ENCODE measurements at places on chromosomes 11 and 22.

- no peak for DNase-seq
These were observed 15.7 kb downstream of the TESMIN start for GRCh38 chr11:68735646-68736045.

- DNase-seq = no peak
These were observed 1776.0 kb downstream of the LRRC4C start for GRCh38 chr11:39683288-39683950.

DNA sequence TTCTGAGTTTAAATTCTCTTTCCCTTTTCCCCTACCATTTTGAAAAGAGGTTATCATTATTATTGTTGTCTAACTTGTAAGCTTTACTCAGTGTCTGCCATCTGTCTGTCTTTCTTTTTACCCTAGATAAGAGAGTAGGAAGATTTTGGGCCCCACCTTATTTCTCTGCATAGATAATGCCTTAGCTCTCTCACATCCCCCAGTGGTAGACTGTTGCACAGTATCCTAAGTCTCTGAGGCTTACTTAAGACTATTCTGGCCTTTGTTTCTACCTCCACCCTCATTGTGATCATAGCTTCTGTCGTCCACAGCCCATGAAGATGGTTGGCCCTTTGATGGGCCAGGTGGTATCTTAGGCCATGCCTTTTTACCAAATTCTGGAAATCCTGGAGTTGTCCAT is 3.6 kb upstream of the OR51L1 start:
- DNase-seq = no peak

- no peak for DNase-seq
These were observed 95.2 kb upstream of the TP53I11 start for GRCh38 chr11:45045683-45046471.

- no peak for DNase-seq
These were observed 15.2 kb downstream of the PHLDB1 start for GRCh38 chr11:118622376-118623268.

DNA sequence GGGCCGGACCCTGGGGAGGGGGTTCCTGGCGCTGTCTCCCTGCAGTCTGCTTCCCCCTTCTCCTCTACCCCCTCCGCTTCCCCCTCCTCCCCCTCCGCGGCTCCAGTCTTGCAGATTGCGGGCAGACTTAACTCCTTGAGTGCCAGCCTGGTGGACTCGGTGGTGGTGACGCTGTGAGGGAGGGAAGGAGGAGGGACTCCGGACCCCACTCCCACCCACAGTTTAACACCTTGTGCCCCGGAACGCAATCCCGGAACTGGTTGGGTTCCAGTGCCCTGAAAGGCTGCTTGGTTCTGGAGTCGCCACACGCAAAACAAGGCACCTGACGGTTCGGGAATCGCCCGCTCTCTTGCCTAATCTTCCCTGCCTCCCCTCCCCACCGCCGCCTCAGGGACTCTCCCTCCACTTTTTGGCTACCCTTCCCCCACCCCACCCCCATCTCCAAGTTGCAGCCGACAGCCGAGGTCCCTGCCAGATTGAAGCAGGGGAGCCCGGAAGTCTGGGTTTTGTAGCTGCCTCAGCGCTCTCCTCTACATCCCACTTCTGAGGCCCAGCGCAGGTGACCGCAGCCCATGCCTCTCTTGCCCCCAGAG is 3.9 kb upstream of the BCL9L start:
- peak; percentile 54 for DNase-seq

- DNase-seq = no peak
These were observed 18.5 kb upstream of the KMT5B start for GRCh38 chr11:68231621-68232020.

GRCh38 chr11:73170140-73170539 is 28.0 kb upstream of the FCHSD2 start:
- DNase-seq = no peak

GRCh38 chr11:19907008-19907579 is 194.5 kb downstream of the NAV2 start:
- DNase-seq = no peak

DNA sequence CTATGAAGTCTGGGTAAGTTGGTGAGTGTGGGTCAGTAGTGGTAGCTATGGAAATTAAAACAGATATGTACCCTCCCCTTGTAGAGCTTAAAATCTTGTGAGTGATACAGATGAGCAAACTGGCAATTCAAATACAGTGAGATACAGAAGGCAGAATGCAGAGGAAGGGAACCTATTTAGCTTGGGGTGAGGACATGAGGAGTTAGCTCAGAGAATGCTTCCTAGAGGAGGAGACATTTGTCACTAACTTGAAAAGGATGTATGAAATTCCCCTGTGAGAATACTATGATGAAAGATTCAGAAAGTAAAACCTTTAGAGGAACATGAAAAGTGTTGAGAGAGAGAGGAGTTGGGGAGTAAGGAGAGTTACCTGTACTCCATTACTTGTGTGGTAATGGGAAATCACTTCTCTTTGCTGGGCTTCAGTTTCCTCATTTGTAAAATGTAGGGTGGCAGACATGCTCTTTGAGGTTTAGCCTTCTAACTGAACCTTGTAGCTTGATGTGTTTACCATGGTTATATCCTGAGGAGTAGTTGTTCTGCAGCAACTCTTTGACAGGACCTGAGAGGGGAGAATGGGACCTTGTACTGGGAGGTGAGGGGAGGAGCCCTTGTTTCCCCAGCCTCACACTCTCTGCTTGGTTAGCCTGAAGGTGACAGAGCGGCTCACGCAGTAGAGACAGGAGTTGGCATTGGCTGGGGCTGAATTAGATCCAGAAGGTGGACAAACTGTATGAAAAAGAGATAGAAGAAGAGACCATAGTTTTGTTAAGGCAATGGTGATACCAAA is 17.9 kb downstream of the SWAP70 start:
- no peak for DNase-seq

DNA sequence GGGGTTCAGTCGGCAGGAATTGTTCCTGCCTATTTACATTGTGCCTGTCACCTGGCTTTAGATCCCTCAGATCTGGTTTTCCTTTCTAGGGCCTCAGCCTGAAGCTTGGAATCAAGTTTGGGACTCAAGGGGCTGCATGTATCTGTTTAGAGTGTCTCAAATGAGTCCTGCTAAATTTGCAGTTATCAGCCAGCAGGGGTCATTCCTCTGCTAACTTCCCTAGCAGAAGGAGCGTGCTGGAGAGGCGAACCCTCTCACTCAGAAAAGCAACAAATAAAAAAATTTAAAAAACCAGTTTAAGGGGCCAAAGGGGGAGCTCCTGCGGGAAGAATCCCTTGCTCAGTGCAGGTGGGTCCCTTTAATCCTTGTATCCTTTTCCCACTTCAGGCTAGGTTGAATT is 1220.2 kb downstream of the JRKL start:
- DNase-seq = no peak

- DNase-seq = no peak
These were observed 2.5 kb downstream of the GNG3 start for GRCh38 chr11:62710001-62710345.

DNA sequence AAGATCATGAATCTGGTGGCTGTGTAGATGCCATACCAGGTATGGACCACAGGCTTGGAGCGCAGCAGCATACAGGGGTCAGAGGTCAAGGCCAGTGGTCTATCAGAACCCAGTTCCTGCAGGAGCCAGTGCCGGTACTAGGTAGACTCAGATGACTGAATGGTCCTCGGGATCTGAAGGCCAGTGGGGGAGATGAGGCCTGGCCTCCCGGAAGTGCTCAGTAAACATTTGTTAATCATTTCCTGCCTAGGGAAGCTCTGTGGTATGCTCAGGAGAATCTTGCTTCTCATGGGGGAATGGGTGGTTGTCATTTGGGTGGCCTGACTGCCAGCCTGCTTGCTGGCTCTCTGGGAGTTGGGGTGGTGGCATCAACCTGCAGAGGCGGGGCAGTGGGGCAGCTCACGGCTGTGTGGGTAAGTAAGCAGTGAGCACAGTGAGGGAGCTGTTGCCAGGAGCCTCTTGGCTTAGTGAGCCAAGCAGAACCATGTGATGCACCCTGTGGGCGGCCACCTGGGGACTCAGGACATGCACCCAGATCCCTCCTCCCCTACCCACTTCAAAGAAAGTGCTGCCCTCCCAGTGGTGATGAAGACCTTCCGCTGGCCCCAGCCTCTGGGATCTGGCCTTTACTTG is 33.0 kb downstream of the PTPRJ start:
- DNase-seq = no peak

GRCh38 chr11:45658292-45658991 is 7.0 kb downstream of the CHST1 start:
- no peak for DNase-seq

DNA sequence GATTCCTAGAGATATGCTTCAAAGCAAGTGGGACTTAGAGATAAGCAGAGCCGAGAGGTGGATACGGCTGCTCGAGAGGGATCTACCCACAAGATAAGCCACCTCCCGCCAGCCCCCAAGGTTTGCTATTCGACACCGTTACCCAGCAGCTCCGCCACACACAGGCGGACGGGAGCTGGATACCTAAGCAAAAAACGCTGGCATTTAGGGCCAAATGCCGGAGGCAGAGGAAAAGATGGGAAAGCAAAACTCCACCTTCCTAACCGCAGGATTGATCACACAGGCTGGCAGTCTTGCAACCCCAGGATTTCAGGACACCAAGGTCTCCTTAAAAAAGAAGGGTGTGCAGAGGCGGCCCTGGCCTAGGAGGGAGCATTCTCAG is 709 bp downstream of the FTH1 start:
- DNase-seq = no peak

- DNase-seq = no peak
These were observed 10.8 kb downstream of the SGSM1 start for GRCh38 chr22:24816806-24817205.

DNA sequence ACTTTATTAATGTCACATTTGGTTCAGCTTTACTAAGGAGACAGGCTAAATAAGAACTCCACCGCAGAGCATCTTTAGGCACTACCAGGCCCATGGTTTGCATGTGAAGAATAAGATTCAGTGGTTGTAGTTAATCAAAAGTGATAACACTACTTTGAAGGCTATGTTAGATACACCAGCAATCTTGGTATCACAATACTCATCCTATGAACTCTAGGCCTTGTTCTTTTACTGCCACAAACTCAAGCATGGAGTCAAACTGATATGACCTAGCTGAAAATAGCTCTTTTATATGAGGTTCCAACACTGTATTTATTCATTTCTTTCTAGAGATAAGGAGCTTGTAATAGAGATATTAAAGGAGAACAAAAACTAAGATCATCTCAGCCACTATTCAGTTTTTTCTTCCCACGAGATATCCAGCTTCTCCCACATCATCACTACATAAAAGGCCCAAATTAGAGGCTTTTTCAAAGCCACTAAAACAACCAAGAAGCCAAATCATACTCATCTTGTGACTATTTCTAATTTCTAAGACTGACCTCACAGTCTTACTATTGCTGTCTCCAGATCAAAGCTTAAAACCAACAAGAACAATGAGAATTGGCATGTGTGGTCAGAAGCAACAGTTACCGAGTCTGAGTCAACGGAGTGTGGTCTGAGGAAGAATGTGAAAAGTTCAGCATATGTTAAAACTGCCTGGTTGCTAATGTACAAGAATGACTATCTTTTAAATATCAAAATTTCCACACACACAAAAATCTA is 25.1 kb upstream of the GUCY1A2 start:
- DNase-seq = no peak

DNA sequence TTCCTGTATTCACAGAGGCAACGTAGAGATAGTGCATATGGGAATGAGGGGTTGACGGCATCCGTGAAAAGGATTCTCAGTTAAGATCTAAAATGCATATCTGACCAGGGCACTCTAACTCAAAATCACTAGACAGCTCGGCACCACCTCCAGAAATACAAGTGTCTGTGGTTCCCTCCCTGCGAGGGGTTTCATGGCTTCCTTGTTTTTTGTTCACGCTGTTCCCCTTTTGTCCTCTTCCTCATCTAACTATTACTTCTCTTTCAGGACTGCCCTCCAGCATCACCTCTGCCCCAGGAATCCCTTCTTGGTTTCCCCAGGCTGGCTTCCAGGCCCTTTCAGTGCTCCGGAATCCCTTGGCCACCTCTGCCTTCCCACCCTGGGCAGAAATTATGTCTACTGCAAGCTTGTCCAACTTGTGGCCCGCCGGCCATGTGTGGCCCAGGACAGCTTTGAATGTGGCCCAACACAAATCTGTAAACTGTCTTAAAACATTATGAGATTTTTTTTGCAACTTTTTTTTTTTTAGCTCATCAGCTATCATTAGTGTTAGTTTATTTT is 159.9 kb downstream of the FBXO7 start:
- DNase-seq = no peak

GRCh38 chr11:20085918-20086317 is 74.4 kb downstream of the DBX1 start:
- DNase-seq = no peak

- DNase-seq = no peak
These were observed 19.6 kb downstream of the PRR14L start for GRCh38 chr22:31730344-31730711.

- DNase-seq = no peak
These were observed 23.4 kb downstream of the CHRDL2 start for GRCh38 chr11:74707602-74708510.

DNA sequence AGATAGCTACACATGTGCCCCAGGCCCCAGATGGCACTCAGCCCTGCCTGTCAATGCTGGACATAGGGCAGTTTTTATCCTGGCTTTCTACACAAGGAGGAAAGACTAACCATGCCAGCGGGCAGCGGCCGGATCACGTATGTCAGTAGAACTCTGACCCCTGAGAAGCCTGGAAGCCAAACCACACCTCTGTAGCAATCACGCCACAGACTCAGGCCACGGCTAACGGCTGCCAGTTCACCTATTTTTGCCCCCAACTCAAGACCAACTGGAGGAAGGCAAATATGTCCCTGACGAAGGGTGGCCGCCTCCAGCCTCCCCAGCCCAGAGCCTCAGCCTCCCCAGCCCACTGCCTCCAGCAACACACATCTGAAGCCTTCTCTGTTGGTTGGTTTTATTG is 7.2 kb upstream of the CD81 start:
- no peak for DNase-seq

- DNase-seq = no peak
These were observed 152.4 kb upstream of the ZC3H12C start for GRCh38 chr11:109940816-109941215.

GRCh38 chr11:115682101-115682500 is 177.9 kb upstream of the CADM1 start:
- DNase-seq = no peak

DNA sequence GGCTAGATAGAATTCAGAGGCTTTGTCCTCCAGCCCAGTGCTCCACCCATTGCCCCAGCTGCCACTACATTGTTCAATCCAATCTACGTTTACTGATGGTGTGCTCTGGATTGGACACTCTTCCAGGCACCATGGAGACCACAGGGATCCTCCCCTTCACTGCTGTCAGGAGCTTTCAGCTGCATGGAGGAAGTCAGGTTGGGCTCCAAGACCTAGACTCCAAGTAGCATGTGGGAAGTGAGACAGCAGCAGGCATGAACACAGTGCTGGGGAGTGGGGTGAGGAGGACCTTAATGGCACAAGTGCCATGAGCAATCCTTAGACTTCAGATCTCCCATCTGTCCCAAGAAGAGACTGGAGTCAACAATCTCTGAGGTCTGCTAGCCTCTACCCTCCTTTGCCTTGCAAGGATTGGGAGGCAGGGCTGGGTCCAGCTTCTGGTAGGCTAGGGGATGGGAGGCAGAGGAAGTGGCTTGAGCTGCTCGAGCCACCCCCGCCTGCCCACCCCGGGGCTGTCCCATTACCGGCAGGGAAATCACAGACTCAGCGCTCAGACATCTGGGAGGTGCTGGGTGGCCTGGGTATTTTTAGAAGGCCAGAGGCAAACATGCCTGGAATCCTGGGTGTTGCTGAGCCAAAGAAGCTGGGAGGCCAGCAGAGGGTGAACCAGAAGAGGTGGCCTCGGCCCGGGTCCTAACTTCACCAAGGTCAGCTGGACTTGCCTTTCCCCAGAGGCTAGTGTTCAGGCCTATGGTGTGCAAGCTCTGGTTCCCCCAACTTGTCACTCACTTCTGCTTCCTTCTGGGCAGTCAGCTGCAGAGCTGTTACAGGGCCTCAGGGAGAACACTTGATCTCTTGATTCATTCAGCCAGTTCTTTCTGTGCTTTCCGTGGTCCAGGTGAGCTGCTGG is 15.2 kb upstream of the FCHSD2 start:
- no peak for DNase-seq
